ENCODE measurements at places on chromosomes 6 and 20. TPM values are rescaled to one million over a fixed set of nuclear protein-coding genes. Genes with fewer than 3 reads are reported as not detected.

PGC gene
- not detected for total RNA-seq

TRIM40 gene
- total RNA-seq: not detected

GRCh38 chr6:144314562-144314961, 29.4 kb downstream of the UTRN start:
- peaks cover 2% of the 10 kb centered on the region for H3K36me3 ChIP-seq
- no peak overlapping the region for H3K27ac ChIP-seq
- no peaks in the 10 kb centered on the region for H3K27me3 ChIP-seq
- H3K4me1 ChIP-seq: peaks cover 3% of the 10 kb centered on the region
- DNase-seq: no peak

OPN5 gene
- total RNA-seq: not detected

GRCh38 chr6:130730600-130730999, 96.6 kb upstream of the SMLR1 start:
- H3K36me3 ChIP-seq: no peaks in the 10 kb centered on the region
- no peak overlapping the region for H3K4me3 ChIP-seq
- no peak overlapping the region for H3K27ac ChIP-seq
- no peaks in the 10 kb centered on the region for H3K4me1 ChIP-seq
- DNase-seq: no peak

- H3K4me1 ChIP-seq: no peaks in the 10 kb centered on the region
- no peak overlapping the region for H3K4me3 ChIP-seq
- no peaks in the 10 kb centered on the region for H3K36me3 ChIP-seq
- no peak overlapping the region for H3K27ac ChIP-seq
- no peak for DNase-seq
Observed at GRCh38 chr6:87397656-87398055, 10.1 kb upstream of the CFAP206 start.

DNA sequence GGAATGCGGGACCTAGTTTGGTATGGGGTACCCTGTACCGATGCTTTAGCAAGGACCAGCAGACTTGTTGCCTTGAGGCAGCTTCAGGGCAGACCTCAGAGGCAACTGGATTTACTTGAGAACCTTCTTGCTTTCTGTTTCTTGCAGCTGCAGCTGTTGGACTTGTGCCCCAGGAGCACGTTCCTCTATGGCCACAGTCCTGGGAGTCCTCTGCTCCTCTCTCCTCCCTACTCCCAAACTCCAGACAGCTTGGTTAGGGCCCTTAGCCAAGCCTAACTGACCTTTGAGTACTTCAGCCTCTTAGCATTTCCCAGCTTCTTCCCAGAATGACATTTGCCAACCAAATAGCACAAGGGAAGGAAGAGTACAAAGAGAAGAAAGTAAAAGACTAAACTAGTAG, 34.7 kb downstream of the GHRH start:
- H3K27ac ChIP-seq: no peak overlapping the region
- DNase-seq: peak; percentile 21
- no peaks in the 10 kb centered on the region for H3K27me3 ChIP-seq
- peaks cover 60% of the 10 kb centered on the region for H3K36me3 ChIP-seq

GRCh38 chr6:170271771-170272314, 19.0 kb downstream of the DLL1 start:
- no peaks in the 10 kb centered on the region for H3K36me3 ChIP-seq
- H3K27ac ChIP-seq: no peak overlapping the region
- no peak overlapping the region for H3K4me3 ChIP-seq

CRIP3 gene
- not detected for total RNA-seq

GRCh38 chr6:67064323-67064722, 1357.3 kb upstream of the EYS start:
- H3K4me1 ChIP-seq: no peaks in the 10 kb centered on the region
- H3K27ac ChIP-seq: no peak overlapping the region
- DNase-seq: no peak
- H3K4me3 ChIP-seq: no peak overlapping the region
- no peaks in the 10 kb centered on the region for H3K27me3 ChIP-seq

DNA sequence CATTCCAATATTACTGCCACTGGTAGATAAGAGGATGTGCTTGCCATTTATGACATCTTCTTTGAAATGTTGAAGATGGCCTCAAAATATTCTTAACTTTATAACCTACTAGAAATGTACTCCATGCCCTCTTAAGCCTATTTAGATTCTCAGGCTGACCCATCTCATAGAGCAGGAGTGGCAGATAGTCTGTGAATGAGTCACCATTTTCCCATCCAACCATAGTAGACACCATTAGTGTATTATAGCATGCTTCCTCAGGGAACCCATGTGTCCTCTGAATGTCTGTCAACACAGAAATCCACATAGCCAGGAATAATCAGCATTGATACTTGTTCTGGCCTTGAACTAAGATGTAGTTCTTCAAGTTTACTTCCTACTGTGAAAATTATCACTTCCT, 150.2 kb downstream of the IMPG1 start:
- no peaks in the 10 kb centered on the region for H3K4me1 ChIP-seq
- H3K36me3 ChIP-seq: peaks cover 5% of the 10 kb centered on the region
- H3K4me3 ChIP-seq: no peak overlapping the region
- no peaks in the 10 kb centered on the region for H3K27me3 ChIP-seq
- peak; percentile 39 for DNase-seq
- no peak overlapping the region for H3K27ac ChIP-seq

SLC17A2 gene
- not detected for total RNA-seq

DPPA5 gene
- total RNA-seq: not detected

DNA sequence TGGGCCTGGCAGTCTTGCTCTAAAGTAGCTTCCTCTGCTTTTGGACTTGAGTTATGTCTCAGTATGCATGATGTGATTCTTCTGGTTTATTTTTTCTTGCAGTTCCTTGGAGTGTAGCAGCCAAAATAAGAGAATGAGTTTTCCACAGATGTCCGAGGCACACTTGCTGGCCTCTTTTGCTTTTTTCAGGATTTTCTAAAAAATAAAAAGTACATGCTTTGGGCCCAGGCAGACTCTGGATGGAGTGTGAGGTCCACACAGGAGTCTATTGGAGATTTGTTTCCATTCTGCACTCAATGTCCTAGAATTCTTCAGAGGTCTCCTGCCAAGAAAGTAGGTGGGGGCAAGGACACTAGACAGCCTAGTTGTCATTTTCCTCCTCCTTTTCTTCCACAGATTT, 477.6 kb downstream of the EPM2A start:
- no peak for DNase-seq
- no peaks in the 10 kb centered on the region for H3K4me1 ChIP-seq
- no peak overlapping the region for H3K4me3 ChIP-seq

DNA sequence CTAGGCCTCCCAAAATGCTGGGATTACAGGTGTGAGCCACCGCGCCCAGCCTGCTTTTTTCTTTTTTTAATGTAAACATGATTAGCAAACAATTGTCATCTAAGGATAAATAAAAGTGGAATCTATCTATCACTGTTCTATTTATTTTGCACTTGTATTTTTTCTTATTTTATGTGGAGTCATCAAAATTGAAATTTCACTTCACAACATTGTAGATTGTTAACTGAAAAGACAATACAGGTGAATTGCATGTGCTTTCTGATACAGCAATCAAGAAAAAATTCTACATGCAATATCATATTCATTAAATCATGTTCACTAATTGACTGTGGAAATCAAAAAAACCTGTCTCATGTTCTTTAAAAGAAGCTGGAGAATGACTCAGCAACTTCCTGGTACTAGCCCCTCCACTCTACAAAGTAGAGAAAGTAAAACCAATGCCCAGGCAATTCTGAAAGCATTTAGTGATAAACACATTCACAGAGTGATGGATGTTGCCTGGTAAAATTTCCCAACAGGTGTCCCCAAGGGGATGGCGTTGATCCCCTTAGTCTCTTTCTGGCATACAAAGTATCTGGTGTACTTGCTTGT, 10.7 kb upstream of the RFX6 start:
- H3K36me3 ChIP-seq: no peaks in the 10 kb centered on the region
- DNase-seq: peak; percentile 2
- no peak overlapping the region for H3K4me3 ChIP-seq
- no peak overlapping the region for H3K27ac ChIP-seq

DNA sequence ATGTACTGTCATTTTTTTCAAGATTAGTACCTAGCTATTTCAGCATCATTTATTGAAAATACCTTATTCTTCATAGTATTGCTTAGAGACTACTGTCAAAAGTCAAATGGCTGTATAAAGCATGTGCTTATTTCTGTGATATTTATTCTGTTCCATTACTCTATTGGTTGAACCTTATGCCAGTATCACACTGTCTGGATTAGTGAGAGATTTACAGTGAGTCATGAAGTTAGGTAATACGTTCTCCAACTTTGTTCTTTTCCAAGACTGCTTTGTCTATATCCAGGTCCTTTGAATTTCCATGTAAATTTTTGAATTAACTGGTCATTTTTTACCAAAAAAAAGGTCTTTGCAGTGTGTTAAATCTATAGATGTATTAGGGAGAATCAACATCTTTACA, 18.6 kb upstream of the RNF217 start:
- no peaks in the 10 kb centered on the region for H3K4me1 ChIP-seq
- no peaks in the 10 kb centered on the region for H3K36me3 ChIP-seq
- H3K4me3 ChIP-seq: no peak overlapping the region
- H3K27ac ChIP-seq: no peak overlapping the region
- H3K27me3 ChIP-seq: no peaks in the 10 kb centered on the region

- no peak overlapping the region for H3K4me3 ChIP-seq
- no peaks in the 10 kb centered on the region for H3K36me3 ChIP-seq
Observed at GRCh38 chr6:303948-304558, 11.8 kb downstream of the DUSP22 start.

- peaks cover 2% of the 10 kb centered on the region for H3K36me3 ChIP-seq
- peak; percentile 59 for DNase-seq
- H3K4me1 ChIP-seq: peaks cover 5% of the 10 kb centered on the region
- H3K27me3 ChIP-seq: no peaks in the 10 kb centered on the region
Observed at GRCh38 chr20:50187403-50188051, 3.1 kb upstream of the CEBPB start.

DNA sequence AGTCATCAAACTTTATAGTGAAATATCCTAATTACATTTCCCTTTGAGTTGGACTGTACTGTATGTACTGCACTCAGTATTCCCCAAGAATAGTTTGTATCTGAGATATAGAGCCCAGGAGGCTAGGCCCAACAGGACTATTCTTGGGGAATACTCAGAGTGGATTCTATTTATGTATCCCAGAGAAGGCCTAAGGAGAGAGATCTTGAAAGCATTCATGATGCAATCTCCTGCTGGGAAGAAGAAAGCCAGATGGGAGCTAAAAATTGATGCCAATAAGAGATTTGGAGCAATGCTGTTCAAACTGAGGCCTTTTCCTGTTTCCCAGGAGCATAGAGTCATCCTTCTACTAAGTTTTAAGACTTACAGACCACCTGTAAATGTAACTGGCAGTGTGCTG, 452.1 kb upstream of the PLCB4 start:
- H3K4me3 ChIP-seq: no peak overlapping the region
- no peaks in the 10 kb centered on the region for H3K27me3 ChIP-seq
- H3K4me1 ChIP-seq: no peaks in the 10 kb centered on the region
- DNase-seq: peak; percentile 66
- no peak overlapping the region for H3K27ac ChIP-seq

- H3K4me3 ChIP-seq: no peak overlapping the region
- no peak overlapping the region for H3K27ac ChIP-seq
- no peaks in the 10 kb centered on the region for H3K27me3 ChIP-seq
- no peaks in the 10 kb centered on the region for H3K36me3 ChIP-seq
Observed at GRCh38 chr6:143370812-143371370, 79.6 kb downstream of the ADAT2 start.

DNA sequence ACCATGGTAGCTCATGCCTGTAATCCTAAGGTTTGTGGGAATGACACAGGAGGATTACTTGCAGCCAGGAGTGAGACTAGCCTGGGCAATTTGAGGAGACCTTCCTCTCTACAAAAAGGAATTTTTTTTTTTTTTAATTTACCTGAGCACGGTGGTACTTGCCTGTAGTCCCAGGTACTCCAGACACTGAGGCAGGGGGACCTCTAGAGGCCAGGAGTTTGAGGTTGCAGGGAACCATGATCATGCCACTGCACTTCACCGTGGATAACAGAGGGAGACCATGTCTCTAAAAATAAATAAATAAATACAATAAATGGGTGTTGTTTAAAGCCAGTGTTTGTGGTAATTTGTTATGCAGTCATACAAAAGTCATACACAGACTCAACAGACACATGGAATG, 2.4 kb upstream of the HLA-F start:
- no peak overlapping the region for H3K4me3 ChIP-seq
- no peak for DNase-seq
- H3K27me3 ChIP-seq: peaks cover 33% of the 10 kb centered on the region
- H3K36me3 ChIP-seq: no peaks in the 10 kb centered on the region
- no peak overlapping the region for H3K27ac ChIP-seq

GRCh38 chr6:125780540-125781313, 10.0 kb upstream of the NCOA7 start:
- H3K4me1 ChIP-seq: no peaks in the 10 kb centered on the region
- H3K36me3 ChIP-seq: no peaks in the 10 kb centered on the region
- H3K4me3 ChIP-seq: peak overlapping the region; percentile 59

C6orf58 gene
- total RNA-seq: not detected
